ENCODE measurements at places on chromosomes 12 and 14. TPM values are rescaled to one million over a fixed set of nuclear protein-coding genes. Genes with fewer than 3 reads are reported as not detected.

GRCh38 chr12:2559931-2560330 is 234.8 kb upstream of the FKBP4 start:
- DNase-seq: no peak
- H3K4me1 ChIP-seq: no peaks in the 10 kb centered on the region
- no peaks in the 10 kb centered on the region for H3K36me3 ChIP-seq
- H3K4me3 ChIP-seq: no peak overlapping the region
- peaks cover 19% of the 10 kb centered on the region for H3K27me3 ChIP-seq

DNA sequence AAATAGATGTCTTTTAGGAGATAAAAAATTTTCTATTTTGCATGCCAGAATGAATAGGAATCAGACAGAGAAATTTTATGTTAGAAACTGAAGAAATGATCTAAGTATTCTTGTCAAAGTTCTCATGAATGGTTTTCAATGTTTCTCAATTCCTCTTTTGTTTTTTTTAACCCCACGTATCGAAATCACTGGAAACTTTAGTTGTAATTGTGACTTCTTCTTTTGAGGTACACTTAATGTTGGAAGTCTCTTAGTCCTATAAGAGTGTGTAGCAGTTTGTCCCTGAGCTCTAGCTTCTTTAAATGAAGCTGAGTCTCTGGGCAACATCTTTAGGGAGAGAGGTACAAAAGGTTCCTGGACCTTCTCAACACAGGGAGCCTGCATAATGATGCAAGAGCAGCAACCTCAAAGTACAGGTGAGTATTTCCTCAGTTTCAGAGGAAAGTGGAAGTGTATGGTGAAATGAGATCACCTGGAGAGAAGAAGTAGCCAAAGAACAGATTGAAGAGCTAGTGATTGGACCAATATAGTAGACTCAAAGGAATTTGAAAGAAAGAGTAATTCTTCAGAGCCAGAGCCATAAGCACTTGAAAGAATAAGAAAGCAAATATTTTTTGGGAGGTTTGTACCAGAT is at the start of gene CLEC6A:
CLEC6A (plus strand) TSS at position 236 of the 634 bp plus-strand sequence; CDS start at position 386, 150 bp downstream.
- no peaks in the 10 kb centered on the region for H3K36me3 ChIP-seq
- peaks cover 2% of the 10 kb centered on the region for H3K4me1 ChIP-seq
- H3K27me3 ChIP-seq: no peaks in the 10 kb centered on the region
- H3K4me3 ChIP-seq: no peak within 1 kb of the TSS
- H3K27ac ChIP-seq: no peak within 1 kb of the TSS

DNA sequence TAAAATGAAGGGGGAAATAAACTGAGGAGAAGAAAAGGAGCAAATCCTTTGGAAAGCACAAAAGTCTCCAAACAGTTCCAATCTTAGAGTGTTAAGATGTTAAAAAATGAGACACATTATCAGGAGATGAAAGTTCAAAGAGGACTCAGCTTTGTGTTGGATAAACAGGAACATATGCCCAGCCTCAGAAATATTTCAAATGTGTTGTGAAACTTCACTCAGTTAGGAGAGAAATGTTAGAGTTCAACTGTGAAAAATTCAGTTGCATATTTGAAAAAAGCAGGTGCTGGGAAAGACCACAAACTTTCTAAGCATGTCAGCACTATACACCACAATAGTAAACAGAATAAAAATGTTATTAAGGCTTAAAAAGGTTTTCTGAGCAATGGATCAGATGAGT is 136.8 kb upstream of the PRKD1 start:
- H3K27me3 ChIP-seq: no peaks in the 10 kb centered on the region
- DNase-seq: no peak
- no peaks in the 10 kb centered on the region for H3K36me3 ChIP-seq

DNA sequence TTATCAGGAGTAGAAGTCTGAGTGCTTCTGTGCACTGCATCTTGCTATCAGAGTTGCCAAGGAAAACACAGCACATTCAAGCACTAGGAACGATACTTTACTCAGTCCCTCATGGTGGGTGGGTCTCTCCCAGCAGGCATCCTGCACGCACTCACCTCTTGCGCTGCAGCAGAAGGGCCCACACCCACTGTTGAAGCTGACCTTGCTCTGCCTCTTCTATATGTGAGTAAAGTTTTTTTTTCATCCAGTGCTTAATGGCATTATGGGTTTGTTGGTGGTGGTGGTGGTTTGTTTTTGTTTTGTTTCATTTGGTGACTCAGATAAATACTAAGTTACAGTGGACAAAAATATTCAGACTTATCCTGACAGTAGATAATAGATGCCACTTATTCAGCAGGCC is 348.5 kb downstream of the EGLN3 start:
- H3K4me3 ChIP-seq: no peak overlapping the region
- H3K36me3 ChIP-seq: no peaks in the 10 kb centered on the region
- no peak for DNase-seq
- no peaks in the 10 kb centered on the region for H3K4me1 ChIP-seq
- no peak overlapping the region for H3K27ac ChIP-seq

SLC38A1 gene
- total RNA-seq: 167 TPM

- H3K4me1 ChIP-seq: no peaks in the 10 kb centered on the region
- no peak for DNase-seq
- H3K36me3 ChIP-seq: no peaks in the 10 kb centered on the region
- H3K4me3 ChIP-seq: no peak overlapping the region
- H3K27me3 ChIP-seq: no peaks in the 10 kb centered on the region
- H3K27ac ChIP-seq: no peak overlapping the region
Measured at GRCh38 chr12:101165319-101165718, 44.7 kb downstream of the SLC5A8 start.

DNA sequence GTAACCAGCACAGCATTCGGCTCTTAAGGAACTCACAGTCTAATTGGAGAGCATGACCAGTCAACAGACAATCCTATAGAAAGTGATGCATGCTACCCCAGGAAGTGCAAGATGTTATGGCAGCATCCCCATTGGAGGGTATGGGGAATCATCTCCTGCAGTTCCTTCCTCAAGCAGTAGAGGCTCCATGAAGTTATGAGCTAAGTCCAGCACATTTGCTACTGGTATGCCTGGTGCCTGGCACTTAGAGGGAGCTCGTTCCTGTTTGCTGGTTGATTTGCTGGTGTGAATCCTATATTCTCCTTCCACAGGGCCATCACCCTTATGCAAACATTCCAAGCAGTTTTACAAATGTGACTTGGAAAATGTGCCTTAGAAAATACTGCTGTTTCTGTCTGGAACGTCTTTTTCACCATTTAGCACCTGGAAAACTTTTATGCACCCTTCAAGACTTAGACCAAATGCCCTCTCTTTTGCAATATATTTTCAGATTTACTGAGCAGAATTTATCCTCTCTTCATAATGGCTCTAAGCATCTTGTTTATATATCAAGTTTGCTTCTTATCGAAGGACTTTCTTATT is 136.1 kb upstream of the WSCD2 start:
- H3K4me1 ChIP-seq: no peaks in the 10 kb centered on the region
- H3K27ac ChIP-seq: no peak overlapping the region
- peak; percentile 31 for DNase-seq
- no peaks in the 10 kb centered on the region for H3K27me3 ChIP-seq

DNA sequence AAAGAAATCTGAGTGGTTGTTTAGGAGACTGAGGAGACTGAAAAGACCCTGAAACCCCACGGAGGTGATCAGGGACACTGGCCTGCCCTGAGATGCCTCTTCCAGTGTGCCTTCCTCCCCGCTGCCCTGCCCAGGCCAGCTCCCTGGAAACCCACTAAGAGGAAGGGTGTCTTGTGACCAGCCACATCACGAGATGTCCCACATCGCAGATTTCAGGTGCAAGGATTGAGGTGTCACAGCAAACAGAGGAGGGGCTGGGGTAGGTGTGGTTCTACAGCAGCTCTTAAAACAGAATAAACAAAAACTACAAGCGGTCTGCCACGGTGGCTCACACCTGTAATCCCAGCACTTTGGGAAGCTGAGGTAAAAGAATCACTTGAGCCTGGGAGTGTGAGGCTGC is 184.3 kb upstream of the C14orf180 start:
- H3K27me3 ChIP-seq: peaks cover 17% of the 10 kb centered on the region
- H3K4me1 ChIP-seq: no peaks in the 10 kb centered on the region
- DNase-seq: no peak
- H3K27ac ChIP-seq: no peak overlapping the region
- no peak overlapping the region for H3K4me3 ChIP-seq
- no peaks in the 10 kb centered on the region for H3K36me3 ChIP-seq

TEX52 gene
- not detected for total RNA-seq

CKAP4 gene
- 50.7 TPM for total RNA-seq

GRCh38 chr14:67267576-67268328 is 26.5 kb downstream of the PALS1 start:
- DNase-seq: no peak
- no peaks in the 10 kb centered on the region for H3K4me1 ChIP-seq
- no peaks in the 10 kb centered on the region for H3K27me3 ChIP-seq
- H3K36me3 ChIP-seq: 0 out of 2 replicates have a peak, but pooled peaks cover 3% of the 10 kb centered on the region
- H3K27ac ChIP-seq: no peak overlapping the region

- H3K27me3 ChIP-seq: no peaks in the 10 kb centered on the region
- no peak overlapping the region for H3K4me3 ChIP-seq
- no peaks in the 10 kb centered on the region for H3K36me3 ChIP-seq
- DNase-seq: no peak
- H3K4me1 ChIP-seq: peaks cover 13% of the 10 kb centered on the region
Measured at GRCh38 chr12:56836800-56837663, 73.9 kb downstream of the HSD17B6 start.

DNA sequence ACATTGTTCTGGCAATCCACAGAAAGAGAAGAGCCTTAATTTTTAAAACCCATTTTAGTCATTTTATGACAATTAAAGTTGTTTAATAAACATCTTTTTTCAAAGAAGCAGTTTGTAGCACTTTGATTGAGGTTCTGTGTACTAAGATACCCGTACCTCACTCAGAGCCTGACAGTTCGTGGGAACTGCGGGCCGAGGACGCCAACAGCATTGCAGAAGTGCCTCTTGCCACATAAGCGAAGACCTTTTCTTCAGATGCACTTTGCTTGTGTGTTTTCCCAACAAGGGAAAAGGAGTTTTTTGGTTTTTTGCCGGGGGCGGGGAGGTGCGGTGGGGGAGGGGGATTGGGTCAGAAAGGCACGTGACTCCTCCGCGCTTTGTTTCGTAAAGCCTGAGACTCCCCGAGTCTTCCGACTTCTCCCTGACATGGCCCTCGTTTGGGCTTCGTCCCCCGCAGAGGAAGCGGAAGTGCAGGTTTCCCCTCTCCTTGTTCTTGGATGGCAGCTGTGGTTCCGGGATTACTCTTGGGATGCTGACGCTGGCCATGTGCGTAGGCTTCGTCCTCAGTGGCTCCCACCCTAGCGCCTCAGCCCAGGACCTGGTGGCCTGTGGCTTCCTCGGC is 70.8 kb downstream of the WDR20 start:
- H3K27ac ChIP-seq: no peak overlapping the region
- no peaks in the 10 kb centered on the region for H3K4me1 ChIP-seq
- no peak for DNase-seq
- H3K4me3 ChIP-seq: no peak overlapping the region
- no peaks in the 10 kb centered on the region for H3K27me3 ChIP-seq

- no peaks in the 10 kb centered on the region for H3K27me3 ChIP-seq
- H3K36me3 ChIP-seq: no peaks in the 10 kb centered on the region
- H3K4me3 ChIP-seq: no peak overlapping the region
Measured at GRCh38 chr14:103836976-103837725, 10.2 kb downstream of the PPP1R13B start.

DNA sequence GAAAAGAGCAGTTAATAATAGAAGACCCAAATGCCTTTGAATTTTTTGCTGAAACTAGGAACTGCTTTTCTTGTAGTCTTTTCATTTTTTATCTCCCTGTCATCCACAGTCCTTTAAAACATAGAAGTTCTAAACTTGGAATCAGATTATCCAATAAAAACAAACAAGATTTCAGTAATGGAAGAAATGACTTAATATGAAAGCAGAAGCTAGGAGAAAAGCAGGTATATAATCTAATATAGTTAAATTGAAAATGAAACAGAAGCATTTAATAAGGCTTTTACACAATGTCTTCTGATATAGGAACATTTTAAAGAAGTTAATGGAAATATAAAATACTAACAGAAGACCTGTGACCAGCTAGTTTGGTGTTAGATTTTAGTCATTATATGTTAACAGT is 26.5 kb downstream of the PPP1R12A start:
- no peaks in the 10 kb centered on the region for H3K27me3 ChIP-seq
- H3K4me3 ChIP-seq: no peak overlapping the region
- no peak for DNase-seq
- 0 out of 2 replicates have a peak, but pooled peaks cover 2% of the 10 kb centered on the region for H3K36me3 ChIP-seq
- H3K4me1 ChIP-seq: no peaks in the 10 kb centered on the region

RASSF9 gene
- total RNA-seq: 0.03 TPM

TAS2R31 gene
- total RNA-seq: 2.7 TPM

DNA sequence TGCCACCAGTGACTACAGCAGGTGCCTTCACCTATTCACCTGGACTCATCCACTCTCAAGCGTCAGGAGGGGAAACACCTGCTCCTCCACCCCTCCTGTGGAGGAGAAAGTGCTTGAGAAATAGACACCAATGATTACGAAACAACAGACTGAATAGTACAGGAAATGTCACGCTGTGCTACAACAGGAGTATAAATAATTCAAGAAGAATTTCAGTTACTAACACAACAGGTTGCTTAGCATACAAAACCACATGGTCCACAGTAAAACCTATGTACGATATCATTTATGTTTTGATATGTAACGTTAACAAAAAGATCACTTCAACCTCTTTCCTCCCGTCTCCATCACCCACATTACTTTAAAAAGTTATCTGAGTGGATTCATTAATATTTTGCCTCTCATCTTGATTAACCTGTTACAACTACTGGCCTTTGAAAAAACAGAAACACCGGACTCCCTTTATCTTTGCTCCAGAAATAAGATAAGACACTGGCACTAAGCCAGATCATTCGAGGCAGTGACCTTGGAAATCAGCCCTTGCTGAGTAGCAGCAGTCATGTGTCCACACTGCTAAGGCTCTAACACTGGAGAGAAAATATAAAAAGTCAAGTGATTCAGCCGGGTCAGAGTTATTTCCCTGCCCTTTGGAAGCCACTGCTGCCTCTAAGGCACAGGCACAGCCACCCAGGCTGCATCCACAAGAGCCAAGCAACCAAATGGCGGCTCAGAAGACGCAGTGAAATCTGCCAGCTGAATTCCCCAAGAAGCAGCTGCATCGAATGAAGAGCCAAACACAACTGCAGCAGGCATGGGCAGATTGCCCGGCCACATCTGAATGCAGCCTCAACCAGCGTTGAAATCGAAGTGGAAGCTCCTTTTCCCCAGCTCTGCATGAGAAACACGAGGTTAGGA is 40.9 kb downstream of the NT5DC3 start:
- peak; percentile 91 for DNase-seq
- H3K27ac ChIP-seq: peak overlapping the region; percentile 68
- peaks cover 7% of the 10 kb centered on the region for H3K36me3 ChIP-seq
- H3K4me1 ChIP-seq: peaks cover 18% of the 10 kb centered on the region

ENO2 gene
- 2.1 TPM for total RNA-seq

GRCh38 chr14:49050822-49051221 is 535.4 kb downstream of the RPS29 start:
- no peaks in the 10 kb centered on the region for H3K27me3 ChIP-seq
- H3K4me1 ChIP-seq: peaks cover 32% of the 10 kb centered on the region
- peak overlapping the region; percentile 19 for H3K27ac ChIP-seq
- no peaks in the 10 kb centered on the region for H3K36me3 ChIP-seq

RPGRIP1 gene
- total RNA-seq: not detected
